IPS-NIHi11 (cell line): ENCODE measurements at places on chromosomes 1 and 21.

- DNase-seq = no peak
Measured at GRCh38 chr1:228652116-228652515, 83.2 kb upstream of the RHOU start.

GRCh38 chr1:58704616-58705021, 4.8 kb upstream of the MYSM1 start:
- no peak for DNase-seq

DNA sequence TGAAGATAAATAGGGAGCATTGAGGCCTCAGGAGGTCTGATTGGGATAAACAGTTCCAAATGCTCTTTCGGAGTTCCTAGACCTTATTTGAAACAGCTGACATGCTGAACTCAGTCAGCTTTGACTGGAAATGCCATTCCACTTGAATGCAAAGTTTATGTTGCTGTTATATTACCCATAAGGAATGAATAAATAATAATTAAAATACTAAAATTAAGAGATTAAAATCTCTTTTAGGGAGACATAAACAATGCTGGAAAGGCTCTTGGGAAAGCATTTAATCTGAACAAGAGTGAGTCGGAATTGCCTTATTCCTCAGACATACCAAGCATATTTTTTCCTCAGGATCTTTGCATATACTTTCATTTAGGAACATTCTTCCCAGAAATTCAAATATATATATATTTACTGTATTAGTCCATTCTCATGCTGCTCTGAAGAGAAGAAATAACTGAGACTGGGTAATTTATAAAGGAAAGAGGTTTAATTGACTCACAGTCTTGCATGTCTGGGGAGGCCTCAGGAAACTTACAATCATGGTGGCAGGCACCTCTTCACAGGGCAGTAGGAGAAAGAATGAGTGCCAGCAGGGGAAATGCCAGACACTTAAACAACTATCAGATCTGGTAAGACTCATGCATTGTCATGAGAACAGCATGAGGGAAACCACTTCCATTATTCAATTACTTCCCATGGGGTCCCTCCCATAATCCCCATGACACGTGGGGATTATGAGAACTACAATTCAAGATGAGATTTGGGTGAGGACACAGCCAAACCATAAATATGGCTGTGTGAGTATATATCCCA, 318.2 kb upstream of the PLXNA2 start:
- no peak for DNase-seq

- DNase-seq = no peak
Measured at GRCh38 chr1:85172684-85173337, 28.0 kb downstream of the SYDE2 start.

DNA sequence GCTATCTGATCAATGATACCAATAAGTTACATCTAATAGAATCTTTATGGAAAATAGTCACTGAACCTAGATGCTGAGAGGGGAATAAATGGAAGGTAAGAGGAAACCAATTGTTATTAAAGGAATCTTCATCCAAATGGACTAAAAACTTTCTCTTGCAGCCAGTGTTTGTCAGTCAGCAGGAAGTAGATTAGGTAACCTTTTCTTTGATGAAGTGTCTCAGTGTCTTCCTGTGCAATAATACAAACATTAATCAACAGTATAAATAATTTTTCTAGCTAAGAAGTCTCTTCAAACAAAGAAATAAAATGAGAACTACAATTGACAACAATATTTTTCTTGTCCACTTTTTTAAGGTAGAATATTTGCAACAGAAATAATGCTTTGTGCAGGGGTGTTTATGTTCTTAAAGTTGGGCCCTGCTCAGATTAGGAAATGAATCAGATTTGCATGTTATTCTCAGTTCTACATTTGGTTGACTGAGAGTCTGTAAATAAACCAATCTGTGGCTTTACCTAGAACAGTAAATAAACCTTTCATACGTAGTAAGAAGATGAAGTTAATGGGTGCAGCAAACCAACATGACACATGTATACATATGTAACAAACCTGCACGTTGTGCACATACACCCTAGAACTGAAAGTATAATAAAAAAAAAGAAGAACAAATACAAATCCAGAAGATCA, 391.4 kb downstream of the MRPL39 start:
- no peak for DNase-seq

DNA sequence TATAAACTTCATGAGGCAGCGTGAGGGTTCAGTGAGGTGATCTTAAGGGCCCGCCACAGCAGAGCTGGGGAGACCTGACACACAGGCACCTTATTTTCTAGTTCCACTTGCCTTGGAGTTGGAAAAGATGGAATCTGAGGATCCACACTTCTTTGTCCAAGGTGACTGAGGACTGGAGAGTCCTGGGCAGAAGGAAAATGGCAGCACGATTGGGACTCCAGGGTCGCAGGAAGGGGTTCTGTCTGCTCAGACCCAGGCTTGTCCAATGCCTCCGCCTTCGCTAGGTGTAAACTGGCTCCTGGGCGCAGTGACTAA, 1.3 kb downstream of the GALE start:
- no peak for DNase-seq

- no peak for DNase-seq
Measured at GRCh38 chr1:44089371-44090048, 29.1 kb upstream of the KLF17 start.

DNA sequence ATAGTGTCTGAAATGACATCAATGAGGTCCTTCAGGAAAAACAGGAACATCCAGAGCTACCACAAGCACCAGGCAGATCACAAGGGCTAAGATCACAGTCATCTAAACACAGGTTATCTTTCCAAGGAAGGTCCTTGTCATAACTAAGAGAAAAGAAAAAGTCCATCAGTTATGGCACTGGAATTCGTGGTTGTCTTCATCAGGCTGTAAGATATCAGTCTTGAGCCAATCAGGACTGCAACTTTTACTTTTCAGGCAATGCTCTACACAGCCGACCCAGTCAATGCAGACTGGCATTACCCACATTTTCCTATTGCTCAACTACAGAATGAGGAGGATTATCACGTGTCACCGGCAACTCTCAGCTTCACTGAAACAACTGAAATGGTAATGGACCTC, 26.4 kb downstream of the SORT1 start:
- no peak for DNase-seq

DNA sequence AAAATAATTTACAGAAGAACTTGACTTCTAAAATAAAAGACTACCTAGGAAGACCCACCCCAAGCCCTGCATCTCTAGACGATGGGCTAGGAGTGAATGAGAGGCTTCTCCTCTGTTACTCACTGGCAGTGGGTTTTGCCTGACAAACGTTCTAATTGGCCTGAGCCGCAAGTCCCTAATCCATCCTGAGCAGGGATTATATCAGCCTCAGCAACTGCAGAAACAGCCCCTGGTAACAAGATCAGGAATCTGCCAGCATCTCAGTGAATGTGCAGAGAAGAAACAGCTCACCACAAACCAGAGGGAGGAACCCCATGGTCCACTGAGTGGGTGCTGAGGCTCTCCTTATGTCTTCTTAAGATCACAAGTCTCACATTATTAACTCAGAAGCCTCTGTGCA, 240.6 kb downstream of the BRINP2 start:
- DNase-seq = no peak
